ENCODE measurements at places on chromosomes 16 and 17.
A peak's percentile ranks its signal among the peaks of the same experiment; 100 is the strongest.

- no peak for DNase-seq
These were observed 39.7 kb upstream of the ALDH3A1 start for GRCh38 chr17:19787733-19788357.

DNA sequence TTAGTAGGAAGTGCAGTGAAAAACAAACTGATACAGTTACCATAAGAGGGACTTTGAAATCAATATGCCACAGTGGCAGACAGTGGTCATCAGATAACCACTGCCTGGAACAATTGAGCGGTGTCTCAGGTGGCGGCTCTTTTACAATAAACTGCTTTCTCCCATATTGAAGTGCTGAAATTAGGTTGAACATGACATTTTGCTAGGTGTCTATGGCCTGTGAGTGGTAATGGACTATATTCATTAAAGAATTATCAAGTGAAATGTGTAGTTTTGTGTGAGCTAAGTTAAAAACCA, 214.7 kb downstream of the RPTOR start:
- no peak for DNase-seq

DNA sequence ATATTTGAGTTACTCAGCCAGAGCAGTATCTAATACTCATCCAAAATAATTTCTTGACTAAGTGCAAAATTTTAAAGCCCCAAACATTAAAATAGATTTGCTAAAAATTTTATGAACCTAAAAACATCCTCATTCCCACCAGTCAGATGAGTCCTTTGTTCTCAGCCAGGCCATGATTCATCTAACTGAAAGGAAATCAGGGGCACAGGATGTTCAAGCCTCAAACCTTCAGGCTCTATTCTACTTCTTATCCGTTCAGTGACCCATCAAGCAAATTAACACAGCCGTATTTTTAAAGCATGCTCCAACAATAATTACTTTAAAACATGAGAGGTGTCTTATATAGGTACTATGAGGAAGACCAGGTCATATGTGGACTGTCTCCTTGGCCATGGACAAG, 176.5 kb upstream of the MON1B start:
- no peak for DNase-seq

- DNase-seq = no peak
These were observed 92.2 kb downstream of the CMC2 start for GRCh38 chr16:80914379-80915078.

- no peak for DNase-seq
These were observed 22.2 kb downstream of the MARVELD3 start for GRCh38 chr16:71648162-71648561.

- no peak for DNase-seq
These were observed 52.8 kb downstream of the TOX3 start for GRCh38 chr16:52494145-52494544.

- no peak for DNase-seq
These were observed 48.3 kb downstream of the HIC1 start for GRCh38 chr17:2102931-2103809.

- DNase-seq = no peak
These were observed 53.1 kb downstream of the MRC2 start for GRCh38 chr17:62680541-62681052.

- no peak for DNase-seq
These were observed 16.8 kb upstream of the ATF7IP2 start for GRCh38 chr16:10368969-10369551.

DNA sequence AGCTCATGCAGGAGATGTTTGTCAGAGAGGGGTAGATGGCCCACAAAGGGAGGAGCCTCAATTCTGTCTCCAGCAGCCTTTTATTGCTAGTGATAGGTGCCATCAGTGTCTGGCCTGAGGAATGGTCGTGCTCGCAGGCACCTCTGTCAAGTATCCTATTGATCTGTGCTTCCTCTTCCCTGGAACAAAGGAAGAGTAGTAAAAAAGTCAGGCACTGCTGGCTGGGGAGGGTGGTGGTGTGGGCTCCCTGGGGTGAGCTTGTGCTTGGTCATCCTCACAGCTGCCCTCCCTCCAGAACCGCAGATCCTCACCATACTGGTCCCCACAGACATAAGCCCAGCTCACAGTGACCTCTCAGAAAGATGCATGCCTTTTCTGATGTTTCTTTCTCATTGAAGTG, 15.0 kb upstream of the SALL1 start:
- DNase-seq = no peak

- DNase-seq = no peak
These were observed 27.1 kb downstream of the HNF1B start for GRCh38 chr17:37717627-37718323.

DNA sequence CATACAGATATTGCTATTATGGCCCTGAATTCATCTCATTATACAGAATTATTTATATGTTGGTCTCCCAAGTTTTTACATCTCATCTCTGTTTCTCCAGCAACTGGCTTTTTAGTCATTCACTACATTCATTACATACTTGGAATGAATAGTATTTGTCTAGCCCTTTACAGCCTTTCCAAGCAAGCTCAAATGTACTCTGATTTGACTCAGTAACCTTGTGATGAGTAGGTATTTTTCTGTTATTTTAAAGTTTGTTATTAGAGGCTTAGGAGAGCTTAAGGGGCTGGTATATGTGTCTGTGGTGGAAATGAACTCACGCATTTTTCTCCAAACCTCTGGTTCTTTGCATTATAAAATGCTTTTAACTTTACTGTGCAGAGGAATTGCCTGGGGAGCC, 224.7 kb downstream of the SNX29 start:
- DNase-seq = no peak

DNA sequence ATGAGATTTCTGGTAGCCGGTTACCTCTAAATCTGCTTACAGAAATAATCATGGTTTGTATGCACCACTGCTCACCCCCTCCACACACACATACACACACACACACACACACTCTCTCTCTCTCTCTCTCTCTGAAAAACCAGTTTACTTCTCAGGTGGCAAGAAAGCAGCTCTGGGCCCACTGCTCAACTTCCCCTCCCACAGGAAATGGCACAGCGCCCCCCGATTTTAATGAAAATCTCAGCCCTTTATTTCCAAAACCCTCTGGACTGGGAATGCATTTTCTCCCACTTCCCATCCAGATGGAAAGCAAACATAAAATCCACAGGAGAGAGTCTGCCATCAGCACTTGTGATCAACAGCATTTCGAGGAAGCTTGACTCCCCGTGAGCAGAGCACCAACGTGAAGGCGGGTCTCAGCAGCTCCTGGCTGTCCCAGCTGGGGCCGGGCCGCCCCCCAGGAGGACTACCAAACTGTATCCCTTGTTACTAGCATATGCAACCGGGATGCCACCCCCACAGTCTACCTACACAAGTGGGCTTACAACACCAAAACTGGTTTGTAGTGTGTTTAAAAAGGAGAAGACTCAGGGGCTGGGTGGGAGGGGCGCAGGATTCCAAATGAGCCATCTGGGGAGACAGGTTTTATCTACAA, 121.1 kb downstream of the SLC39A11 start:
- DNase-seq = no peak

- DNase-seq = no peak
These were observed 826.9 kb upstream of the CDH8 start for GRCh38 chr16:62863139-62863538.

DNA sequence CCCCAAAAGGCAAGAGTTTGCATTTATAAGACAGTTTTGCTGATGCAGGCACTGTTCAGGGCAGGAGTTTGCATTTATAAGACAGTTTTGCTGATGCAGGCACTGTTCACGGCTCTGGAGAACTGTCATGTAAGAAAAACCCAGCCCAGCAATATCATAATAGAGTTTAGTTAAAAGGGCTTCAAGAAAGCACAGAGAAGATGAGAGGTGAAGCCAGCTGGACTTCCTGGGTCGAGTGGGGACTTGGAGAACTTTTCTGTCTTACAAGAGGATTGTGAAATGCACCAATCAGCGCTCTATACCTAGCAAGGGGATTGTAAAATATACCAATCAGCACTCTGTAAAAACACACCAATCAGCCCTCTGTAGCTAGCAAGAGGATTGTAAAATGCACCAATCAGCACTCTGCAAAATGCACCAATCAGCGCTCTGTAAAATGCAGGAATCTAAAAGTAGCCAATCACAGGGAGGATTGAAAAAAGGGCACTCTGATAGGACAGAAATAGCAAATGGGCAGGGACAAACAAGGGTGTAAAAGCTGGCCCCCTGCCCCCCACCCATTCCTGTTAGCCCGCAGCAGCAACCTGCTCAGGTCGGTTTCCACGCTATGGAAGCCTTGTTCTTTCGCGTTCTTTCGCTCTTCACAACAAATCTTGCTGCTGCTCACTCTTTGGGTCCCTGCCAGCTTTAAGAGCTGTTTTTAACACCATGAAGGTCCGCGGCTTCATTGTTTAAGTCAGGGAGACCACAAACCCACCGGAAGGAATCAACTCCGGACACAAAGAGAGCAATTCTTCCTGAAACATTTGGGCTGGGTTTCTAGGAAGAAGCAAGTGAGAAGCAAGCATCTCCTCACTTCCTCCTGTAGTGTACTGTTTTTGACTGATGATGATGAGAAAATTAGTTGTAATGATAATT, 1.8 kb upstream of the CBX1 start:
- no peak for DNase-seq

GRCh38 chr17:41442739-41443138, 2.0 kb upstream of the KRT38 start:
- no peak for DNase-seq

DNA sequence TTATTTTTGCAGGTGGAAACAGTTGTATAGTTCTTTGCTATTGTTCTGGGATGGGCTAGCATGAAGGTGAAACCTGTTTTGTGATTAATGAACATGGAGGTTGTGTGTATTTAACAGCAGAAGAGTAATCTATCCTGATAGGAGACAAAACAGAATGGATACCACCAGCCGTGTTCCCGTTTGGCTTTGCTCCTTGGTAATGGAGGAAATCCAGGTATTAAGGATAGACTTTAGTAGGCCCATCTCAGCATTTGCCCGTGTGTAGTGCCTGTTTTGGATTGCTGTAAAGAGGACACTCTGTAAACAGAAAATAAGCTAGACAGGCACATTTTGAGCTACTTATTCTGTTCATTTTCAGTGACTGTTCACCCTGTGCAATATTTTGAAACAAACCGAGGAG, 215.1 kb downstream of the RBFOX1 start:
- no peak for DNase-seq

- DNase-seq = peak; percentile 74
These were observed at the start of gene RUNDC3A for GRCh38 chr17:44308320-44308818. Gene RUNDC3A (plus strand): TSS chr17:44308601. CDS start chr17:44308833, 232 bp downstream.

GRCh38 chr16:6967796-6968320, 364.8 kb upstream of the RBFOX1 start:
- no peak for DNase-seq

GRCh38 chr16:85284141-85284817, 172.0 kb upstream of the CIBAR2 start:
- DNase-seq = no peak

DNA sequence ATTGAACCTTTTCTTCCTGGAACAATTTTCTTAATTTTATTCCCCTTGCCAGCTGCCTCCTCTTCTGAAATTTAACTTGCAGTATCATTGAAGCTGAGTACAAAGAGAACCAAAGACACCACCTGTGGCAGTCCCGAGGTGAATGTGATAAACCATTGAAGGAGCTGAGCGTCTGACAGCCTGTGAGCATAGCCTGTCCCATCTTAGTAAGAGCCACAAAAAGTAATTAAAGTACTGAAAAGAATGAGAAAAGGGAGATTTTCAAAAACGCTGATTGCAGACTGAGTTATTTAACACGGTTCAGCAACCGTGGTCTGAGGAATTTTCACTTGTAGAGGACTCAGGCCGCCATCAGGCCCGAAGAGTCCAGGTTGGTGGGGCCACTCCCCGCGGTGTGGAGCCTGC, 27.2 kb upstream of the ST6GALNAC1 start:
- DNase-seq = no peak

GRCh38 chr17:81553616-81554181, 1.5 kb upstream of the FAAP100 start:
- DNase-seq = no peak

DNA sequence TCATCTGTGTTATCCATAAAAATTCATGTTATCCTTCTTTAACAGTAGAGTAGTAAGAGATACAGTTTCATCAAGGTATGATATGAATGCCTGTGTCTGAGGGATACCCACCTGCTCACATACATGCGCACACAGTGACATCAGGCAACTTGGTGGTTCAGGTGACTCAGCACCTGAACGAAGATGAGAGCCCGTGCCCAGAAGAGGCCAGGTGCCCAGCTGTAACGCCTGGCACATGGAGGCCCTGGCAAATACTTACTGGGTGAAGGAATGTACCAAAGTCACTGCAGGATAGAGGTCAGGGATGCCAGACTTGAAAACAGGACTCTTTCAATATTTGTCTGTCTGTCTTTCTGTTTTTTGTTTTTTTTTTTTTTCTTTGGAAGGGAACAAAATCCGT, 72.6 kb upstream of the LGALS9 start:
- no peak for DNase-seq

DNA sequence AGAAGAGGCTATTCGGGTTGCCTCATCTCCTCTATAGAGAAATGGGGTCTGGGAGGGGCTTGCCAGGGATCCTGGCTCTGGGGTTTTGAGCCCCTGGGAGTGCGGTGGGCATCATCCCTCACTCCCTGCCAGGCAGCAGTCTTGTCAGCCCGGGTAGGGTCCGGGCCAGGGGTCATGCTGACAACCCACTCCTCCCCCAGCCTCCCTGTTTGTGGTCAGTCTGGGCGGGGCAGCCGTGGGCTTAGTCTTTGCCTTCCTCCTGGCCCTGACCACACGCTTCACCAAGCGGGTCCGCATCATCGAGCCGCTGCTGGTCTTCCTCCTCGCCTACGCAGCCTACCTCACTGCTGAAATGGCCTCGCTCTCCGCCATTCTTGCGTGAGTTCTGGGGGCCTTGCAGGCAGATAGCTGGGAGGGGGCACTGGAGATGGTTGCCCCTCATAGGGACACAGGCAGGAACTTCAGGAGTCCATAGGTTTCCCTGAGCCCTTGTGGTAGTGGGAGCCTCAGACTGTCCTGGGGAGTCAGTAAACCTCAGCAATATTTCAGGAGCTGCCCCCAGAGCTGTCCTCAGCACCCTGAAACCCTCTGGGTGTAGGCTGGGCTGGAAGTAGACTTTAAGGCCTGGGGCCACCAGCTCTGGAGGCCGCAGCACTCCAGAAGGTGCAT, 6.9 kb downstream of the SLC9A5 start:
- DNase-seq = no peak

DNA sequence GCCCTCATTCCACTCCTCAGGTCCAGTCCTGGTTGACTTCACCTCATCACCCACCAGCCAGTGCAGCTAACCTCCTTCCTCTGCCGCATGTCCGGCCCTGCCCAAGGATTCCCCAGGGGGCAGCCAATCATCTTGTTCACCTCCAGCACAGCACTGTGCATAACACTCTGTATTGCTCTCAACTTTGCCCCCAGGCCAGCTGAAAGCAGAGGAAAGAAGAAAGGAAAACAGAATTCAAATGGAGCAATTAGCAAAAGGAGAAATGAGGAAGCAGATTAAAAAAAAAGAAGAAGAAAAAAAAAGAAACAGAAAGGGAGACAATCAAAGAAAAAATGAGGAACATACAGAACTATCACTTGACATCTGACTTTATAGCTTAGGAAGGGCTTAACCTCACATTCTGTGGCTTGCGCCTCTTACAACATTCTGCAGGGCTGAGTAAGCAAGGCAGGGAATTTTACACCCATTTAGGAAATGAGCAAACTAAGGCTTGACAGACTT, 26.1 kb downstream of the GAS7 start:
- no peak for DNase-seq

Measured in stimulated activated CD4-positive, alpha-beta T cell treated with anti-CD3 and anti-CD28 coated beads, Interleukin-1b, Interleukin-23, amount 100 ng/mL, for 4 hours (primary cell).